Stimulated activated CD4-positive, alpha-beta T cell treated with anti-CD3 and anti-CD28 coated beads, TNF-alpha, amount 100 ng/mL, for 48 hours (primary cell): ENCODE measurements at places on chromosomes 6 and 20.

GRCh38 chr6:165630544-165630953 is 32.5 kb downstream of the PDE10A start:
- no peak for DNase-seq

GRCh38 chr20:37397076-37397953 is 51.4 kb downstream of the SRC start:
- DNase-seq = no peak

GRCh38 chr6:13666194-13667105 is 45.2 kb downstream of the RANBP9 start:
- DNase-seq = no peak

- no peak for DNase-seq
These were observed 15.7 kb upstream of the QKI start for GRCh38 chr6:163398815-163399214.

DNA sequence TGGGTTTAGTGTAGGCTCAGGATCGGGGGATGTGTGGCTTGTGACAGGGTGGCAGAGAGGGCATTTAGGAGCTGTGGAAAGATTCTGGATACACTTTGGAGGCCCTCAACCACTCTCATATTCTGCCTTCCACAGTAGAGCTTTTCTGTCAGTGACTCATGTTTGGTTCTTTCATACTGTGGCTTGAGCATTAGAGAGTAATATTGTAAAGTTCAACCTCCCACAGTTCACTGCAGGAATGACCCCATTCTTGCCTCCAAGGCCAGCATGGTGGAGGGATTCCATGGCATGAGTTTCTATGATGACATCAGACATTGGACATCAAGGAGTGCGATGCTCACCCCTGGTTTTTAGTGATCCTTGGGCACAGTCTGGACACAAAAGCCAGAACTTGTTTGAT is 50.9 kb downstream of the DTD1 start:
- DNase-seq = no peak

GRCh38 chr6:159059885-159060506 is 15.2 kb upstream of the TAGAP start:
- no peak for DNase-seq

DNA sequence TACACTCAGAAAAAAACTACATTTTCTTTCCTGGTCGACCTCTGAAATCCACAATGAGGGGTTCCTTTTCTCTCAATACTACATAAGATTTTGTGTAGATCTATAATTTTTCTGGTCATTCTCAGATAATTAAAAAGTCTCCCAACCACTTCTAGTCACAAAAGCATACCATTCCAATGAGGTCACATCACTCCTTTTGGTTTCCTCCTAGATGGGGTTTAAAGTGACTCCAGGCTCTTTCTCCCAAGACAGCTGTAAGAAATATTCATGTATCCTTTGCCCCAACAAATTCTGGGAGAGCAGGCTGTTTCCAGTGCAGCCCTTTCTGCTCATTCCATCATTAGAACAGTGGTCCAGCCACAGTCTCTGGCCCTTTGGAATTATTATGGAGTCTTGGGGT is 43.1 kb upstream of the BEND6 start:
- DNase-seq = no peak

DNA sequence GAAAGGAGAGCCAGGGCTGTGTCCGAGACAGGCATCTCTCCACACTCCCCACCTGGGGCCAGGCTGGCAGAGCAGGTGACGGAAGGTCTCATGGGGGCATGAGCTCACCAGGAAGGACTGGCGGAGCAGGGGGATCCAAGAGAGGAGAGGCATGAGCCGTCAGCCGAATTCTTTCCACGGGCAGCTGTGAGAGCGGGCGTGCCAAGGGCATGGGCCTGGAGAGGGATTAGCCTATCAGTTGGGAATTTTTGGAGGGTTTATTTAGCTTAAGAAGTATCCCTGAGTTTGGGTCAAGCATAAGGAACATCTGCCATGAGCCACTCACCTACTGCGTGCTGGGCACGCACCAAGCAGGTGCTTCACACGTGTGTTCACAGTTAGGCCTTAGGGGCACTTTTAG is 60.2 kb upstream of the ZNFX1 start:
- no peak for DNase-seq

- no peak for DNase-seq
These were observed 76.2 kb upstream of the FRMD1 start for GRCh38 chr6:168155193-168155592.

DNA sequence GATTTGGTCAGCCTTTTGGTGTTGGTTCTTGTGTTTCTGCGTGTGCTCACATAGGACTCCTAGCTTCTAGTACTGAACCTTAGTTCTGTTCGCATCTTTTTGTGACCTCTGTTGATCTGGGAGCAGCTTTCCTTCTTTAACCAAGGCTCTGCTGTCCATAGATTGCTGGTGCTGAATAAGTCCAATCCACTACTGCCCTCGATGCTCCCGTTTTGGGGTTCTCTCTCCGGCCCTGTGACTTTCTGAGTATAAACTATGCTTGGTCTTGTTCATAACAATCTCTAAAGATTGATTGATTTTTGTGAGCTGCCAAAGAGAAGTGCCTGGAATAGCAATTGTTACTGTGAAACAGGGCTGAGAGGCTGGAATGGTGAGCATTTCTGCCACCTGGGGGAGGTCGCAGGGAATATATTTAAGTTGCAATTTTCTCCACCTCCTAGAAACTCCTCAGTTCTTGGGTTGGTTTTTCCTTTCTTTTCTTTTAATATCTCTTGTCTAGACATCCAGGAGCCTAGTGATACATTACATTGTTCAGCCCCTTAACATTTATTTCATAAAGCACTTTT is 422.9 kb upstream of the CHD6 start:
- no peak for DNase-seq

GRCh38 chr6:135451617-135452190 is 45.8 kb downstream of the AHI1 start:
- DNase-seq = no peak

DNA sequence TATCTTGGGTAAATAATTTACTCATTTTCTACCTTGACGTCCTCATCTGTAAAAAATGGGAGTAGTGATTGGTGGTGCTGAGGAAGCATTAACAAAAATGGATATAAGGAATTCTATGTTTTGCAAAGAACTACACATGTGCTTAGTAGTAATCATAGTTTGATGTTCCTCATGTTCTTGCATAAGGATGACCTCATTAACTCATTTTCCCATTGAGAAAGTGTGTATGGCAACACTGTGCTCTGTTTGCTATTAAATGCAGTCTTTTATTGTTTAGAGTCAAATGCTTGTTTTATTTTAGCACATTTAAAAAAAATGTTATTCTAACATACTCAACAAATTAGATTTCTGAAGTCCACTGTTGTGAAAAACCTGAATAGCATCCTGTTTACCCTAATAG is 211.2 kb upstream of the RSPO3 start:
- DNase-seq = no peak

GRCh38 chr20:60408435-60408834 is 450.2 kb downstream of the CDH26 start:
- DNase-seq = no peak

DNA sequence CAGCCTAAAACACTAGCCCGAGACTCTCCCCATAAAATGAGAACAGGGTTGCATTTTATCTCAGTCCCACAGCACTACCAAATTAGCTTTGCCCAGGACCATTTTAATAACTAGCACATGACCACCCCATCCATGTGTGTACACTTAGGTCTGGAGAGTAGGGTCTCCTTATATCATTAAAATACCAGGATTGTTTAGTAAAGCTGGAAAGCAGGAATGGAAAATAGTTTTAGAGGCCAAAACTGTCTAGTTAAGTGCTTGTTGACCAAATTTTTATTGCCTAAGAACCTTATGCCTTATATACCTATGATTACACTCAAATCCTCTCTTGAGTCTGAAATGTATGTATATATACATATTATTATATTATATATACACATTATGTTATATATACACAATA is 608.4 kb downstream of the HDGFL1 start:
- DNase-seq = no peak

GRCh38 chr20:34295284-34295683 is 7.9 kb downstream of the AHCY start:
- DNase-seq = no peak

DNA sequence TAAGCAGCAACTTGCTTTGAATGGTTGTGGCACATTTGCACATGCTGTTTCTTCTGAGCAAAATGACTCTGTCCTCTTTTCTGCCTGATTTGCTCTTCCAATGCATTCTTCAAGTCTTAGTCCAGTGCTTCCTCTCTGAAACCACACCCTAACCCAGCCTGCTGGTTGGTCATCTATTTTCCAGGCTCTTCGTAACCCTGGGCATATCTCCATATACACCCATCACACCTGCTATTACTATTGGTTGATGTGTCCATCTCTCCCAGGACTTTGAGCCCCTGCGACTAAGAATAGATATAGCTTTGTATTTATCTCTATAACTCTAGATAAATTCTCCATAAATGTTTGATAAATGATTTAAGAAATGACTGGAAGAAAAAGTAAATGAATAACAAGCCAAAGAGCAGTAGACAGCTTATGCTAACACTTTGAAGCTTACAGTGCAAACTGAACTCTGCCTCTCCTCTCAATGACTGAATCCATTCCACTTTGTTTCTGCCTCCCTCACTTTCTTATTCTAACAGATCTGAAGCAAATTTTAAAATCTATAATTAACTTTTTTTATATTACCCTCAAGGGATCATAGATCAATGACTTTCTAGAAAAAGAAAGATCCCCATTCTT is 59.7 kb upstream of the NT5E start:
- no peak for DNase-seq

GRCh38 chr6:148438632-148439031 is 96.0 kb downstream of the SASH1 start:
- DNase-seq = no peak

GRCh38 chr6:22557007-22557406 is 12.4 kb upstream of the HDGFL1 start:
- DNase-seq = no peak

DNA sequence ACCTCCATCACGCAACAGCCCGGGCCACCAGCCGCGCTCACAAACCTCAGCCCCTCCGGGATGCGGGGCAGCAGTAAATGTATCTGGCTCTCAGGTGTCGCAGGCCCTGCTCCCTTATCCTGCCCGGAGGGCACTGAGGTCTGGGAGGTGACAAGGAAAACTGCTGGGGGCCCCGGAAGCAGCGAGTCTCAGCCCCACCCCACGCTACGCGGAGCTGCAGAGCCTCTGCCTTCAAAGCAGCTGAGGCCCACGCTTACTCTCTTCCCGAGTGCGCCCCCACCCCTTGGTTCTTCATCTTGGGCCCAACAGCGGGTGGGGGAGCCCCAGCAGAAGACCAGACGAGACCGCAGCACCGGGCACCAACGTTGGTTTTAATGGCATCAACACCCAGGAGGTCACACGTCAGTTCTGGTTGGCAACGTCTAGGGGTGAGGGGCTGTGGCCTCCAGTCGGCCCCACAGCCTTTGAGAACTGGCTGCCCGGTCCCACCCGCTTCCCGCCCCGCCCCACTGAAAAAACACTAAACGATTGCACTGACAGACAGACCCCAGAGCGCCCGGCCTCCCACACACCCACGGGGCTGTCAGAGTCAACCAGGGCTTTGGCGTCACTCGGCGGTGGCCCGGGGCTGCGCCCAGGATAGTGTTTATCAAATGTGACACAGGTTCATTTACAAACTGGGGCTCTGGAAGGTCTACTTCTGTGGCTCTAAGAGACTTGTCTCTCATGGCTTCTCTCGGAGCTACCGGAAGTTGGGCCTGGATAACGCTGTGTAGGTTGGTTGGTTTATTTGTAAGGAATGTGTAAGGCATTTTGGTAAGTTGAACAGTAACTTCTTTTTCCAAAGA is 43.7 kb downstream of the DSTN start:
- DNase-seq = no peak

GRCh38 chr6:113998811-113999210 is 27.9 kb upstream of the HDAC2 start:
- no peak for DNase-seq
